Lung (tissue), 17 donors: ENCODE measurements at places on chromosomes 7 and 10. TPM values are rescaled to one million over a fixed set of nuclear protein-coding genes. Genes with fewer than 3 reads are reported as not detected.
A peak's percentile ranks its signal among the peaks of the same experiment; 100 is the strongest.

- H3K27ac ChIP-seq = no peak overlapping the region
- peaks cover 7% of the 10 kb centered on the region for H3K4me1 ChIP-seq
- H3K36me3 ChIP-seq = no peaks in the 10 kb centered on the region
- no peaks in the 10 kb centered on the region for H3K27me3 ChIP-seq
- no peak overlapping the region for H3K4me3 ChIP-seq
- no peak for DNase-seq
Measured at GRCh38 chr7:69631131-69631530, 32.9 kb downstream of the AUTS2 start.

DNA sequence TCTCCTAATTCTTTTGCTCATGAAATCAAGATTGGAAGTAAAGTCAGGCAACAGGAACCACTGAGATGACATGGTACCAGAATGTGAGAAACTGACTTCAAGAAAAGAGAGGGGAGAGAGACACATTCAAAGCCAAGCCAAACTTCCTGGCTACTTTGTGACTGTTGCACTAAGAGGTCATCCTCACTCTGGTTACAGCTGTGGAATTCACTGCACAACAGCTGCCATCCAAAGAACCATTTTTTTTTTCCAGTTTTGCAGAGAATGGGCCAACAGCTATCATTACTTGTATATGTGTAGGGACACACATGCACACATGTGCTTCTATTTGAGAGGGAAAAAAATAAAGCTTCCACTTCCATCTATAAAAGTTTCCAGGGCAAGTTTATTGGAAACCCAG is 203.5 kb downstream of the GLI3 start:
- H3K36me3 ChIP-seq = no peaks in the 10 kb centered on the region
- no peaks in the 10 kb centered on the region for H3K4me1 ChIP-seq
- H3K4me3 ChIP-seq = no peak overlapping the region

GRCh38 chr10:10995120-10995519 is 22.6 kb upstream of the CELF2 start:
- H3K4me3 ChIP-seq = no peak overlapping the region
- no peaks in the 10 kb centered on the region for H3K4me1 ChIP-seq
- no peaks in the 10 kb centered on the region for H3K27me3 ChIP-seq
- H3K36me3 ChIP-seq = no peaks in the 10 kb centered on the region
- no peak overlapping the region for H3K27ac ChIP-seq
- DNase-seq = no peak

DNA sequence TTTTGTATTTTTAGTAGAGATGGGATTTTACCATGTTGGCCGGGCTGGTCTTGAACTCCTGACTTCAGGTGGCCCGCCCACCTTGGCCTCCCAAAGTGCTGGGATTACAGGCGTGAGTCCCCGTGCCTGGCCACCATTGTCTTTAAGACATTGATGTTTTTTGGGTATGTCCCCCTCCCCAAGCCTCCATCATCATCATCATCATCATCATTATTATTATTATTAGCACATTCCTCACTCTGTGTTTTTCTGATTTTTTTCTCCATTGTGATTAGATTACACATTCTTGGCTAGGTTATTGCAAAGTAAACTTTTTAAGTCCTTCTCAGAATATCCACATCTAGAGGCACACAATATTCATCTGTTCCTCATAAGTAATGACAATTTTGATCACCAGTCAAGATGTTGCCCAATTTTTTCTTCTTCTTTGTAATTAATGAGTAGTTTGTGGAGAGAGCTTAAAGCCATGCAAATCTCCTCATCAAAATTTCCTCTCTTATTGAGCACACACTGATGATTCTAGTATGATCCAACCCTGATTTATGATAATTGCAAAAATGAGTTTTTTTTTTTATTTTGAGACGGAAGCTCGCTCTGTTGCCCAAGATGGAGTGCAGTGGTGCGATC is 47.5 kb downstream of the EPC1 start:
- no peak for DNase-seq
- H3K4me1 ChIP-seq = no peaks in the 10 kb centered on the region
- H3K27ac ChIP-seq = no peak overlapping the region
- H3K36me3 ChIP-seq = peaks cover 10% of the 10 kb centered on the region
- H3K4me3 ChIP-seq = no peak overlapping the region
- H3K27me3 ChIP-seq = no peaks in the 10 kb centered on the region

DNA sequence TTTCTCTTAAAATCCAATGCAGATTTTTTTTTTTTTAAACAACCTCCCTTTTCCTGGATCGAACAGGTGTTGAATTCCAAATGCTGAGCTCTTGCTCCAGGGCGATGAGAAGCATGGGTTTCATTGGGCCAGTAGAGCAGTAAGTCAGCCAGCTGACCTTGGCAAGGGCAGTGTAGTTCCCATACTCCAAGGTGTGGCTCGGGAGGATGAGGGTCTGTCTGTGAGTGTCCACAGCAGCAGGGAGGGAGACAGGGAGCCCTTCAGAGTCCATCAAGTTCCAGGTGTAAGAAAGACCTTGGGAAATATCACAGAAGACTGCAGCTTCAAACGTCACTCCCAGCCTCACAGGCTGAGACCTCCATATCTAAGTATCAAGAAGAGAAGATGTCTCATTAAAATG is 50.4 kb downstream of the PKD1L1 start:
- no peaks in the 10 kb centered on the region for H3K27me3 ChIP-seq
- H3K36me3 ChIP-seq = no peaks in the 10 kb centered on the region
- H3K4me1 ChIP-seq = no peaks in the 10 kb centered on the region
- no peak overlapping the region for H3K4me3 ChIP-seq
- no peak overlapping the region for H3K27ac ChIP-seq

DNA sequence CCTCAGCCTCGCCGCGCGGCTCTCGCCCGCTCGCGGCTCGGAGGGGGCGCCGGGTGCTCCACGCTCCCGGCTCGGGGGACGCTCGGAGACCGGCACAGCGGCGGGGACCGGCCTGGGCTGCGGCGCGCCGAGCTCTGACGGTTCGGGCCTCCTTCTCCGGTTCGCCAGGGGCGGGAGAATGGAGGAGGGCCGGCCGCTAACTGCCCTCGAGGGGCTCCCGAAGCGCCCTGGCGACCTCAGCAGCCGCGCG is 232 bp upstream of the GRID1 start:
- DNase-seq = no peak
- no peaks in the 10 kb centered on the region for H3K36me3 ChIP-seq
- H3K4me3 ChIP-seq = no peak overlapping the region
- peaks cover 31% of the 10 kb centered on the region for H3K4me1 ChIP-seq
- no peak overlapping the region for H3K27ac ChIP-seq

DNA sequence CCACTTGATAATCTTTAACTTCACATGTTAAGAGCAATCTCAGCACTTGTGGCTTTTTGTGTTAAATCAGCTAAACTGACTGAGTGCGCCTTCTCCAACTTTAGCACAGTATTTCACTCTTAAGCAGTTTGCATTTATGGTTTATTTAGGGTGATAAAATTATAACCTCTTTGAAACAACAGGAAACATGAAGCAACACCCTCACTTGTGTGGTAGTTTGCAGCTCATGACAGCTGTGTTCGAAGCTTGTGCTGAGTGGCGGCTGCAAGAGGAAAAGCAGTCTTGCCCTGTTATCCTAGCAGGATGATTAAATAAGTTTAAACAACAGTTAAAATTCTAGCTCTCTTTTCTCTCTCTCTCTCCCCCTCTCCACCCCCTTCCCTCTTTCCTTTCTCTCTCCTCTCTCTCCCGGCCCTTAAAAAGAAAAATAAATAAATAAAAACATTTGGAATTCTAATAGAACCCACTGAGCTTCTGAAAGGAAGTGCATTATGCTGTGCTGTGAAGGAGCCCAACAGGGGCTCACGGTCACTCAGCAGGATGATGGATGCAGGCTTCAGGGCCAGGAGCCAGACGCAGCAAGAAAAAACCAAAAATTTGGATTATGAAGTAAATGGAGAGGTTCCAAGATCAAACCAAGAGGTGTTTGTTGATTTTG is 25.2 kb downstream of the OGDH start:
- H3K27me3 ChIP-seq = no peaks in the 10 kb centered on the region
- peak; percentile 46 for DNase-seq
- H3K4me1 ChIP-seq = peaks cover 17% of the 10 kb centered on the region
- H3K27ac ChIP-seq = peak overlapping the region; percentile 72
- no peak overlapping the region for H3K4me3 ChIP-seq
- no peaks in the 10 kb centered on the region for H3K36me3 ChIP-seq

GRCh38 chr7:151795168-151795811 is 81.6 kb downstream of the PRKAG2 start:
- H3K27ac ChIP-seq = no peak overlapping the region
- no peak for DNase-seq
- no peaks in the 10 kb centered on the region for H3K4me1 ChIP-seq
- no peaks in the 10 kb centered on the region for H3K27me3 ChIP-seq
- H3K36me3 ChIP-seq = no peaks in the 10 kb centered on the region

DNA sequence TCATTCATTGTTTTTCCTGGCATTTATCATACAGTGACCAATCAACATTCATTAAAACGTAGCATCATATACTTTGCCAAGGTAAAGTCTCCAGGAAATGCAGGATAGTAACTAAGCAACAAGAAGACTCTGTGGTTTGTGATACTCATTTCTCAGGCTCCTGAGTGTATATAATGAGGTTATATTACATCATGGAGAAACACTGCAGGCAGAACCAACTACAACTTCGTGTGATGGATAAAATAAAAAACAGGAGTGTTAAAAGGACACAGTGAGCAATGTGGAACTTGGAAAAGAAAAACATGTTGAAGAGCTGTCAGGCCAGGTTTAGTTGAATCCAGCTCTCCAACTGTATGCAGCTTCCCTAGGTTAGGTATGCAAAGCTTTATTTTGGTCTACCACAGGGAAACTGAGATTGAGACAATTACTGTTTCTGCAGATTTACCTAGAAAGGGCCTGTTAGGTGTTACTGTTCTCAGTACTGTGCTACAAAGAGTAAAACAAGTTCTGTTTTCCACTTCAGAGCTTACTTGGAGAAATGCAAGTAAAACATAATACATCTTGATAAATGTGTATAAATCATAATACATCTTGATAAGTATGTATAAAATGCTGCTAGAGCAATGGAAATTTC is 7.8 kb upstream of the CCNY start:
- H3K4me1 ChIP-seq = peaks cover 31% of the 10 kb centered on the region
- peaks cover 2% of the 10 kb centered on the region for H3K36me3 ChIP-seq
- H3K27me3 ChIP-seq = no peaks in the 10 kb centered on the region
- no peak overlapping the region for H3K4me3 ChIP-seq
- peak overlapping the region; percentile 23 for H3K27ac ChIP-seq
- no peak for DNase-seq

DNA sequence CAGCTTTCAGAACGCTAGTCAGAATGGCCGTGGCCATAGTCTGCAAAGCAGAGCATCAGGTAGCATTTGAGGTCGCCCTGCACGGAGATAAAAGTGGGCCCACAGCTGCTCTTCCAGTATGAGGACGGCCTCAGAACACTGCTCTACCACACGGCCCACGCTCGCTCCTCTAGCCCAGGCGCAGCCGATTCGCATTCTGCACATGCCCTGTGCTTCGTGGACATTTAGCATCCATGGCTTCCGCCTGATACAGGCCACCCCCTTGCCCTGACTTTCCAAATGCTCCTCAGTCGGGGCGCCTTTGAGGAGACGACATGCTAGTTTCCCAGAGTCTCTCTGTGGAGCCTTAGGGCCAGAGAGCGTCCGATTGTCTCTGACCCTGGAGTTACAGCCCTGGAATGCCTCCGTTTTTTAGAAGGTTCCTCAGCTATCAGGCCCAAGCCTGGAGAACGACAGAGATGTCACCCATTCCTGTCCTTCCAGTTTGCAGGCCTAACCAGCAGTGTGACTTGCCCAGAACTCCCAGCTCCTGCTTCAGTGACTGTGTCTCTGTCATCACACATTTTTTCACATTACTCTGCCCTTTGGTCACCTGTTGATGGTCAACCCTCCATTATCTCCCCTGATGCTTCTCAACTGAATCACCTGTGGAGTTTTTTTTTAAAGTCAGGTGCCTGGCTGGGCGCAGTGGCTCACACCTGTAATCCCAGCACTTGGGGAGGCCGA is 14.3 kb downstream of the STRA8 start:
- H3K4me1 ChIP-seq = no peaks in the 10 kb centered on the region
- no peak for DNase-seq
- no peaks in the 10 kb centered on the region for H3K36me3 ChIP-seq
- no peak overlapping the region for H3K4me3 ChIP-seq

DNA sequence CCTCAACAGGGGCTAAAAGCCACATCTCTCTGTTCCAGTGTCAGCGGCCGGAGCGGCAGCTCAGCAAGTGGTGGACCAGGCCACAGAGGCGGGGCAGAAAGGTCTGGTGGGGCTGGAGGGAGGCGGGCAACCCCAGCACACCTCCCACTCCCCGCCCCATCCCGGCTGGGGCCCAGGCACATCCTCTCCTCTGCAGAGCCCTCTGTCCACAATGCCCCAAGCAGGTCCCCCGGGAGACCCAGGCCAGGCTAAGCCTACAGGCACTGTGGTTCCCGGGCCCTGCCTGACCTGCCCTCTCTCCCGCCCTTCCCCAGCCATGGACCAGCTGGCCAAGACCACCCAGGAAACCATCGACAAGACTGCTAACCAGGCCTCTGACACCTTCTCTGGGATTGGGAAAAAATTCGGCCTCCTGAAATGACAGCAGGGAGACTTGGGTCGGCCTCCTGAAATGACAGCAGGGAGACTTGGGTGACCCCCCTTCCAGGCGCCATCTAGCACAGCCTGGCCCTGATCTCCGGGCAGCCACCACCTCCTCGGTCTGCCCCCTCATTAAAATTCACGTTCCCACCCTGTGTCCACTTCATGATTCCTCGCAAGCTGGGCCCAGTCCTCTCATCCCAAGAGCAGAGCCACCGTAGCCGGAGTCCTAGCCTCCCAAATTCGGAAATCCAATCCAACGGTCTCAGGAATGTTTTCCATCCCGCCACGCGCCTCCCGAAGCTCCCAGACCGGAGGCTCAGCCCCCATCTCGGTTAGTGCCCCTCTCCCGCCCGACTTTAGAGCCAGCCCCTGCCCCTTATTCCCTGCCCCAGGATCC is 2.1 kb downstream of the ADIRF start:
- peaks cover 51% of the 10 kb centered on the region for H3K4me1 ChIP-seq
- peak overlapping the region; percentile 83 for H3K27ac ChIP-seq
- DNase-seq = peak; percentile 77
- peak overlapping the region; percentile 53 for H3K4me3 ChIP-seq
- H3K27me3 ChIP-seq = peaks cover 6% of the 10 kb centered on the region
- no peaks in the 10 kb centered on the region for H3K36me3 ChIP-seq

- no peak overlapping the region for H3K4me3 ChIP-seq
- no peaks in the 10 kb centered on the region for H3K36me3 ChIP-seq
- H3K4me1 ChIP-seq = no peaks in the 10 kb centered on the region
- DNase-seq = peak; percentile 73
- H3K27me3 ChIP-seq = no peaks in the 10 kb centered on the region
- H3K27ac ChIP-seq = no peak overlapping the region
Measured at GRCh38 chr10:11898372-11899066, 75.4 kb downstream of the PROSER2 start.

- H3K4me1 ChIP-seq = peaks cover 10% of the 10 kb centered on the region
- no peaks in the 10 kb centered on the region for H3K27me3 ChIP-seq
- peaks cover 17% of the 10 kb centered on the region for H3K36me3 ChIP-seq
- peak overlapping the region; percentile 97 for H3K4me3 ChIP-seq
- peak; percentile 40 for DNase-seq
- peak overlapping the region; percentile 49 for H3K27ac ChIP-seq
Measured at GRCh38 chr10:78028438-78029268, 662 bp downstream of the POLR3A start.

The MCM7 gene
- 54.7 TPM for total RNA-seq

The SLC16A12 gene
- total RNA-seq = 1.8 TPM

The UCMA gene
- total RNA-seq = 0.91 TPM

The RRP12 gene
- total RNA-seq = 44.2 TPM

The ZCWPW1 gene
- total RNA-seq = 7.2 TPM

The CYP2C19 gene
- not detected for total RNA-seq

The ABCC2 gene
- total RNA-seq = 1.1 TPM

The HERC4 gene
- total RNA-seq = 162 TPM
